ENCODE measurements at places on chromosomes 3 and 15.

DNA sequence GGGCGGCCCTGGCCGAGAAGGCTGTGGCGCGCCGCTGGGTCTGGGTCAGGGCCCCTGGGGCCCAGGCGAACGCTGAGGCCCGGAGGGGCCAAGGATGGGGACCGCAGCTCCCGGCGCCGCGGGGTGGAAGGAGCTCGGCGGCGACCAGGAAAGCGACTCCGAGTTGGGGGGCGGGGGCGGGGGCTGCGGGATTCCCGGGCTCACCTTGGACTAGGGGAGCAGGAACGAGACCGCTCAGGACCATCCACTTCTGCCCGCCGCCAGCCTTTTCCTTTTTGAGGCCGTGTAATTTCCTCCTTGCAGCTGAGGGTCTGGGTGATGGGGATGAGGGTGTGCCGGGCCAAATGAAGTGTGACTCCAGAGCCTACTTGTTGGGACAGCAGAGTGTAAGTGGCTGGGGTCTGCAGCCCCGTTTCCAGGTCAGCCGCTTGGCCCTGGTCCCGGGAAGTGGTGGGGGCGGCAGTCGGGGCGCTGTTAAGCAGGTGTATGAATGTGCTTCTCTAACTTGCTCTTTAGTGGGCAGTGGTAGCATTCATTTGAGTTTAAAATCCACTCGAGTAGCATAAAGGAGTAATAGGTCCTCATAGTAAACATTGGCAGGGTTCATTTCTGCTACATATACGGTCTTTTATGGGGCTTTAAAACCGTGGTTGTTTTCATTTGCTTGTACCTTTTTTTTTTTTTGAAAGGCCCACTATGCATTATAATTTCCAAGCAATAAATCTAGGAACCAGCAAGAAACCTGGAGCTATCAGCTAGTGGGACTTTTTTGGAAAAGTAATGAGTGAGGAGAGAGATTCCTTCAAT, 717 bp downstream of the PXK start:
- DNase-seq: peak; percentile 17

DNA sequence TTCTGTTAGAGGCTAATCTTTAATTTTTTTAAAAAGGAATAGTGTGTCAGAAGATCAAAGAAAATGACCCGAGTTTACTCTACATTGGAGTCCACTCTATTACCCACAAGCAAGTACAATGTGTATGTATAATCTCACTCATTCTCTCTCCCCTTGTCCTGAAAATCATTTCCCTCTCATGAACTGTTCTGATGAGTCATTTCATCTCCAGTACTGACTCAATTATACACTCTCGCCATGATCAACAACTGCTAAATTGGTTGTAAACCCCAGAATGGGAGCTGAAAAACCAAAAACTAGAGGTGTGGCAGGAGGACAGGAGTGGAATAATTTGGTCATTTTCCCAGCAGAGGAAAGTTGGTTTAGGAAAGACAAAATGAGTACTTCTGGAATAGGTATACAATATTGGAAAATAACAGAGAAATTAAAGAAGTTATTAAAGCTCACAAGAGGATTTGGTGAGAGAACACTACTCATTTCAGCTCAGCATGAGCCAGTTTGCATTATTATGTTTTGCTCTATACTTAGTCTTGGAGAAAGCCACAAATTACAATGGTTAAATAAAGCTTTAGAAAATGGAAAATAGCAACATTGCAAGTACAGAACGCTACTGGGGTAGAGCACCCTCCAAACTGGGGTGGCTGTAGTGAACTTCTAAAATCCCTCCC, 144.3 kb upstream of the PFN2 start:
- DNase-seq: no peak

DNA sequence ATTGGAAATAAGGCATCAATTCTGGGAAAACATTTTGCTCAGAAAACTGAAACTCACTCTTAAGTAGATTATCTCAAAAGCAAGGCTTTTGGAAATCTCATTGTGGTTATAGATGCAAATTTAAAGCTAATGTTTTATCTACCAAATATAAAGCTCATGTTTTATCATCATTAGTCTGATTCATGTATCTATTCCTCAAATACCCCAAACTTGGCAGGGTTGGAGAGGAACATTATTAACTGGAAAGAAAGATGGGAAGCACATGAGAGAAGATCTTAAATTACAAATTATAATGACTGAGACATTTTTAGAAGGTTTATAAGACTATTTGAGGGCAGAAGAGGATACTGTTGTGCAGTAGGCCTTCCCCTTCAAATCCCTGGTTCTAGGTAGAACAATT, 137.3 kb upstream of the TGFBR2 start:
- no peak for DNase-seq

- no peak for DNase-seq
These were observed 486.7 kb downstream of the ROBO2 start for GRCh38 chr3:77526573-77527113.

DNA sequence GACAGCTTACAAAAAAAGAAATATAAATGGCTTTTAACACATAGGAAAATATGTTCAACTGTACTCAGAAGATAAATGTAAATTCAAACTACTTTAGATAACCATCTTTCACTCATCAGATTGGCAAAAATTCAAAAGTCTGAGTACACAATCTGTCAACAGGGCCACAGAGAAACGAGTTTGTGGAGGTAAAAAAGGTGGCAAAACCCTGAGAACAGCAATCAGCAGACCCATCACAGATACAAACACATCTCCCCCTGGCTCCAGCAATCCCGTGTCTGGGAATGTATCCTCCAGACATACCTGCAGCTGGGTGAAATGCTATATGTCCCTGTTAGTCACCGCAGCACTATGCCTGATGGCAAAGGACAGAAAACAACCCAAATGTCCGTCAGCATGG, 149.5 kb downstream of the OSBPL10 start:
- peak; percentile 7 for DNase-seq

- DNase-seq: no peak
These were observed 3.6 kb upstream of the EEFSEC start for GRCh38 chr3:128149650-128150049.

- DNase-seq: peak; percentile 56
These were observed 155.5 kb downstream of the FNDC3B start for GRCh38 chr3:172194702-172195406.
